ENCODE measurements at places on chromosomes 3 and 15. TPM values are rescaled to one million over a fixed set of nuclear protein-coding genes. Genes with fewer than 3 reads are reported as not detected.

DNA sequence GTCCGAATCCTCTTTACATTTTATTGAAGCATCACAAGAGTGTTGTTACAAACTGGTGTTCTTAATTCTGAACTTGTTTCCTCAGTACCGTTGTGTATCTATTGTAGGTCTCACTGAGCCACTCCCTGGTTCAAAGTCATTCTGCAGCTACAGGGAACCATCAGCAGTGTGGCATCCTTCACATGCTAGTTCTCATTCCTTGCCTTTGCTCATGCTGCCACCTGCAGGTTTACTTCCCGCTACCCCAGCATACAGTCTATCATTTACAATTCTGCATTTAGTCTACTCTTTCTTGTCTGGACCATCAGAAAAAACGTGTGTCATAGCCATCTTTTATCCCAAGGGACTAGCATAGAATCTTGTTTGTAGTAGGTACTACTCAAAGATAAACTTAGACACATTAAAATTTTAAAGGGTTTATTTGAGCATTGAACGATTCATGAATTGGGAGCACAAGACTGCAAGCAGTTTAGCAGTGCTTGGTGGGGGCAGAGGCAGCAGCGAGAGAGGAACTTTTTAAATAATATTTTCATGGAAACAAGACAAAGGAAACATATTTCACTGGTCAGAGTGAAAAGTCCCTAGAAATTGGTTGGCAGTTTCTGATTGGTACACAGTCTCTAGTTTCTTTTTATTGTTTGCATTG lies 402.1 kb downstream of the CADM2 start:
- peak; percentile 1 for DNase-seq

GRCh38 chr15:50815958-50816590 lies 50.6 kb upstream of the SPPL2A start:
- no peak for DNase-seq

- DNase-seq: no peak
Observed at GRCh38 chr3:14230729-14231128, 52.1 kb downstream of the LSM3 start.

- no peak for DNase-seq
Observed at GRCh38 chr3:73633453-73633852, 8.7 kb upstream of the PDZRN3 start.

DNA sequence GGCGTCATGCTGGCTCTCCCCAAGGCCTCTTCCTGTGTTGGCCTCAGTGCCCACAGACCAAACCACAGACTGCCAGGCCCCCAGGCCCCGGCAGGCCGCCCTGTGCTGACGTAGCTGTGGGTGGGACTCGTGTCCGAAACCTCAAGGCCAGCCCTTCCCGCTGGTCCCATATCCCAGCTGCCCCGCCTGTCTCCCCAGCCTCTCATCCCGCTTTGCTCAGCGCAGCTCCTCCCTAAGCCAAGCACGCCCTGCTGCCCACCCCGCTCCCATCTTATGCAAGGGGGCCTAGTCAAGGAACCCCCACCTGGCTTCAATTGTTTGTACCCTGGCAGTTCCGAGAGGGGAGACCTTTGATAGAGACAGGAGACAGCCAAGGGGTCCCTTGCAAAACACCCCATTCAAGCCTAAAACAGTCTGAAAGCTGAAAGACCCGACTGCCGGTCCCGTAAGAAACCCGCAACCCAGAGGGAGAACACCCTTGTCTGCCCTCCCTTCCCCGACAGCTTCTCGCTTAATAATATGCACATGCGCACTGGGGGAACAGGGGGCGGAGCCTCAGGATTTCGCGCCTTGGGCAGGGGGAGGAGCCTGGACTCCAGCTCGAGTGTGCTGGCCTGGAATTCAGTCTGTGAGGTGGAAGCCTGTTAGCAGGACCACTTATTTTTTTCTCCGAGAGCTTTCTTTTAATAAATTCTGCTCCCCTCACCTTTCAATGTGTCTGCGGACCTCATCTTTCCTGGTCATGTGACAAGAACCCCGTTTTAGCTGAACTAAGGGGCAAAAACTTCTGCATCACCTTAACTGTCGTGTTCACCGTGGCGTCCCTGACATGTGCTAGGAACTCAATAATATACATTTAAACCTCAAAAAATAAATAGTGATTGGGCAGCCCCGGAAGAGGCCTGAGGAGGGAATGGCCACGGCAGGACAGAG lies 17.2 kb downstream of the TNFAIP8L3 start:
- peak; percentile 76 for DNase-seq

DNA sequence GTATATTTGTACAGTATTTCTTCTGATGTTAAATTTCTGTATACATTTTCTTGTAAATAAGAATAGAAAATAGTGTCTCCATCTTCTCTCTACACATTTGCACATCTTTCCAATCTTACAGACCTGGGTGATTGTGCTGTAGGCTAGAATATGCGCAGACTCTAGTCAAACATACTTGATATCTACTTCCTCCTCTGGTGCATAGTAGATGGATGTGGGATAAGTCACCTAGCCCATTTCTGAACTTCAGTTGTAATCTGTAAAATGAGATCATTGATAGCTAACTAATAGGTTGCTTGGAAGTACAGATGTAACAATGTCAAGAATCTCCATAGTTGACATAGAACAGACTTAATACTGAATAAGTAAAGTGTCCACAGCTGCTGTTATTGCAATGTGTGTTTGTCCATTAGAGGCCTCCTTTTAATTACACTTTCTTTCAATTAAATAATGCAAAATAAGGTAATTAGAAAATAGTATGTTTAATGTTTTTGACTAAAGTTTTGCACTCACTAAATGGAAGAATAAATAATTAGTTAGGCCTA lies 46.7 kb downstream of the ALCAM start:
- no peak for DNase-seq

DNA sequence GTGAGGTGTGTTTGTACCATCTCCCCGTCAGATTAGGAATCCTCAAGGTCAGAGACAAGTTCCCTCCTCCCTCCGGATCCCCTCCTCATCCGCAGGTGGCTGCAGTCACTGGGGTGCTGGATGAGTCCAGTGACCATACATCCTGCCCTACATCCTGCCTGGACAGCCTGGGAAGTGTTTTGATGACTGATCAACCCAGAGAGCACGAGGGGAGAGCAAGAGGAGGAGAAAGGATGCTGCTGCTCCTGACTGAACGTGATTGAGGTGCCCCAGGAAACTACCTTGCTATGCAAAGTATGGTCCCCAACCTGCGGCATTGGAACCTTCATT lies 65.1 kb downstream of the SLC12A8 start:
- no peak for DNase-seq

DNA sequence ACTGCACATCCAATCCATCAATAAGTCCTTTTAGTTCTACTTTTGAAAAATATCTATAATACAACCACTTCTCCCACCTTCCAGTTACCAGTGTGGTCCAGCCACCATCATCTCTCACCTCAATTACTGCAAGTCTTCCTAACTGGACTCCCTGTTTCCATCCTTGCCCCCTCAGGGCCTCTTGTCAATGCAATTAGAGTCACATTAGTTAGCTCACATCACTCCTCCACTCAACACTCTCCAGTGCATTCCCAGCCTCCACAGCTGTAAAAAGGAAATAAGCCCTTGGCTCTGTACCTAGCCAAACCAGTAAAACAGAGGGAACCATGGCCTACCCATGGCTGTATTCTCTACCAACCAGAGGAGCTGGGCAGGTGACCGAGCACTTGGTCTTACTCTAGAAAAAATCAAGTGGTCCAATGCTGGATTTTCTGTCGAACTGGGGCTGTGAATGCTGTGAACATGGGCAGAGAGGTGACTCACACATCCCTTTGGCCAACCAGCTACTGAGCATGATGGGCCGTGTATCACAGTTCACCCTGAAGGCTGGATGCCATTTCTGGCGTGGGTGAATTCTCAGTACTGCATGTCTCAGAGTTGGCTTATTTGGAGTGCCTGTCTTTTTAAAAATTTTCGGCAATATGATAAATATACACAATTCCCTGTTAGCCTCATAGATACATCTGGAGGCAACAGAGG lies 62.5 kb upstream of the C15orf61 start:
- DNase-seq: no peak

DNA sequence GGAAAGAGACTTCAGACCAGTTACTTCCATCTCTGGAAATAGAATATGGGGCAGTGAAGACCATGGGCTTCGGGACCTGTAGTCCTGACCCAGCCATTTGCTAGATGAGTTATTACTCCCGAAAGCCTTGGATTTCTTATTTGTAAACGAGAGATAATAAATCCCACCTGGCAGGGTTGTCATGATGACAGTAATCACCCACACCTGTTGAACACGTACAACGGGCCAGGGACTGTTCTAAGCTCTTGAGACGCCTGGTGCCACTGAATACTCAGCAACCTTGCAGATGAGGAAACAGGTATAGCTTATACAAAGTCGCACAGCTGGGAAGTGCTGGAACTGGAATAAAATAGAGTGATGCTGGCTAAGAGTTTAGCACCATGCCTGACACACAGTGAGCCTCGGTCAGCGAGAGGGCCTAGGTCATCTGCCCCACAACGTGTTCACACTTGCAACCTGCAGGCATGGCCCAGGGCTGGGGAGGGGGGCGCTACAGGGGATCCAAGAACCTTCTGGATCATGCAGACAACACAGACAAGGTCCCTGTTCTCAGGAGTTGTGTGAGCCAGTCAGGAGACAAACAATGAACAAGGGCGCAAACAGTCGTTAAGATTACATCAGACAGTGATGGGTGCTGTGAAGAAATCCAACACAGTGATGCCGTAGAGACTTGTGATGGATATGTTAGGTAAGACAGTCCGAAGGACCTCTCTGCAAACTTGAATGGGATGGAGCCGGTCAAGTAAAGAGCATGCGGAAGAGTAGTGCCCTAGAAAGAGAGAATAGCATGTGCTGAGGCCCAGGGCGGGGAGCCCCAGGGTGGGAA lies 89.2 kb downstream of the CORO2B start:
- no peak for DNase-seq

- DNase-seq: no peak
Observed at GRCh38 chr3:42072831-42073301, 18.3 kb upstream of the TRAK1 start.

- no peak for DNase-seq
Observed at GRCh38 chr15:33551860-33552259, 241.1 kb downstream of the RYR3 start.

- no peak for DNase-seq
Observed at GRCh38 chr15:66089509-66089908, 164.0 kb downstream of the MEGF11 start.

- DNase-seq: no peak
Observed at GRCh38 chr3:72585966-72586365, 262.3 kb downstream of the SHQ1 start.

DNA sequence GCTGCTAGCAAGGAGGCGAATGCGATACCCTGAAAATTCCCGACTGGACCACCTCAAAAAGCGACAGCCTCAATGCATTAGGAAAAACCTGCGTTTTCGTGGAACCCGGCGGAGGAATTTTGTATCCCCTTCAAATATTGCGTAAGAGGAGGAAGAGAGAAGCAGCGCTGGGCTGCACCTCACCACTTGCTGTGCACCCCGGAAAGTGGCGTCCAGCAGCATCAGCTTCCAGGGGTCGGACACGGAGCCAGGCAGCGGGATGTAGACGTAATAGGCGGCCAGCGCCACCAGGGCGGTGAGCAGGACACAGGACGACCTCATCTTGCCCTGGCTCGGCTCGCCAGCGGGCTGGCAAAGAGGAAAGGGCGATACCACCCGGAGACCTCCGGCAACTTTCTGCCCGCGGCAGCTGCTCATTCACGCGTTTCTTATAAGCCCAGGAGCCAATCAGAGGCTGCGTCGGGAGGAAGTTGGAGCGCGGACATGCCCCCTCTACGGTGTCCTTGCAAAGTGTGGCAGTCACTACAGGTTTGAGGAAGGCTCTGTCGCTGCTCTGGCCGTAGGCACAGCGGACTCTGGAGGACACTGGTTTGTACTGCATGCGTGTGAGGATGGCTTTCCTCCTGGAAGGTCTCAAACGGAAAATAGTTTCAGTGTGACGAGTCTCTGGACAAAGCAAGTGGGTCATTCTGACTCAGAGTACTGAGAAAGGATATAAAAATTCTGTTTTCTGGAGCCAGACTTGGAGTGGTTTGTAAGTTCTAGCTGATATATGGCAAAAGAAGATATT lies at the start of gene NCEH1:
TSS of gene NCEH1 (minus strand) at position 404 of the 790 bp plus-strand sequence. CDS start at position 321, 83 bp downstream.
- DNase-seq: peak; percentile 80

- no peak for DNase-seq
Observed at GRCh38 chr15:38874464-38874863, 309.9 kb upstream of the RASGRP1 start.

Gene CFAP44
- 3.7 TPM for total RNA-seq

Gene IGF1R
- total RNA-seq: 17.7 TPM

Gene CLDN16
- not detected for total RNA-seq

Gene OR5H2
- not detected for total RNA-seq

Data from activated naive CD8-positive, alpha-beta T cell treated with anti-CD3 and anti-CD28 coated beads for 36 hours (primary cell).